Left colon (tissue), 2 donors: ENCODE measurements at places on chromosomes 16 and 17.

- DNase-seq: no peak
Observed at GRCh38 chr17:70825321-70826125, 656.2 kb downstream of the KCNJ2 start.

DNA sequence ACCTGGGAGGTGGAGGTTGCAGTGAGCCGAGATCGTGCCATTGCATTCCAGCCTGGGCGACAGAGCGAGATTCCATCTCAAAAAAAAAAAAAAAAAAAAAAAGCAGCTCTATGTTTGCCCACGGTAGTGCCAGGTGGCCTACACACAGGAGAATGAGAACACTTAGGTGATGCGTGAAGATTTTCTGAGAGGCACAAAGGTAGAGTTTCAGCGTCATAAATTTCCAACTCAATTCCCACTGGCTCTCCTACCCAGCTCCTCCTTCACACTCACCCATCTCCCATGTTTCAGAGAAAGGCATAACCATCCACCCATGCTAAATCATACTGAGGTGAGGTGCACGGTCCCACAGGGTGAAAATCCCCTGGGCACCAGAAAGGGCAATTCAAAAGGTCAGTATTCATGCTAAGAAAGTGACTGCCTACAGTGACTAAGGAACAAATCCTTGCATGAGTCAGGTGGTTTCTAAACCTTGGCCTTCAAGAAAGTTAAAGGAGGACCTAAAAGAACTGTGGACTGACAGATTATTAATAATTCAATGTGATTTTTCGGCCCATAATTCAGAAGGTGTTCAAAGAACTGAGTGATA, 4.8 kb downstream of the DCAKD start:
- no peak for DNase-seq

DNA sequence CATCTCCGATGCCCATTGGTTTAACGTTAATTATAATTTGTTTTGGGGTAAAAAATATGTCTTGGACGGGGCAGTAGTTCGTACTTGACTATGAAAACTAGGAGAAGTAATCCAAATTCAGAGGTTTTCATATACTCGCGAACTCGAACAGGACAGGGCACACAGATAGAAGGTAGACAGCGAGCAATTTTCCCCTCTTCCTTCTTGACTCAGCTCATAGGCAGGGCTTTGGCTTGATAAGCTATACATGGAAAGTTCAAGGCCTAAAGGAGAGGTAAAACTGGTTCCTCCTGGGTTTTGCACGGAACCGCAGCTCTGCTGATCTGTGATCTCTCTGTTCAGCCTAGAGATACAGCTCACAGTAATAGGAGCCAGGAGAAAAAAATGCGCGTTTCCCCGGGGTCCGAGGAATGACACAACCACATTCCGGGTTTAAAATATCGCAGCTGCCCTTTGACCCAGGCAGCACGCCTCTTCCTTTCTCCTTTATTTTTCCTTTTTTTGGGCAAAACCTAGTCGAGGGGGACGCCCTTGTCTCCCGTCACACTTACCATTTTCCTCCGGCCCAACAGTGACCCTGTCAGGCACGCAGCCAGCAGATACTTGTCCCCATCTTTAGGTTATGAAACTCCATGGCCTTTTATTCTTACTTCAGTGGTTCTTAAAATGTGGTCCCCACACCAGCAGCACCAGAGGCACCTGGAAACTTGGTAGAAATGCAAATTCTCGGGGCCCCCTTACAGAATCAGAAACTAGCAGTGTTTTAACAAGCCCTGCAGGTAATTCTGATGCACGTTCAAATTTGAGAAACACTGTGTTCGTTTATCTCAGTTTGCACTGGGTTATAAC, 1.7 kb upstream of the LASP1 start:
- peak; percentile 52 for DNase-seq

- peak; percentile 47 for DNase-seq
Observed at GRCh38 chr16:30875871-30876801, 17.7 kb downstream of the BCL7C start.

DNA sequence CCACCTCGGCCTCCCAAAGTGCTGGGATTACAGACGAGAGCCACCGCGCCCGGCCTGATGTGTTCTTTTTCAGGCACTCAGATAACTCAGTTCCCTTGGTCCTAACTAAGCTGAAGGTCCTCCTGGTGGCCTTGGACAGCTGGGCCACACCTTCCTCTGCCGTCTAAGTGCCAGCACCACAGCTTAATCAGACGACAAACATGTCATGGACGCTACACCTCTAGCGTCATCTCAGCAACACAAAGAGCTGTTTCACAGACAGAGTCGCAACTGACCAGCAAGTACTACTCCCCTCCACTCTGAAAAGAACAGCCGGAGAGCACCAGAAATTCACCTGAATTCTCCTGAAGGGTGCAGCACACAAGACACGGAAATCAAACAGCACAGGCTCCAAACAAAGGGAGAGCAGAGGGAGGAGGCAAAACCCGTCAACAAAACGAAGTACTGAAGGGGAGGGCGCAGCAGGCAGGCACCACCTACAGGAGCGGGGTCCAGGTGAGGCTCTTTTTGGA, 4.4 kb downstream of the TRAP1 start:
- no peak for DNase-seq

- no peak for DNase-seq
Observed at GRCh38 chr16:84278968-84279367, 15.7 kb upstream of the WFDC1 start.

DNA sequence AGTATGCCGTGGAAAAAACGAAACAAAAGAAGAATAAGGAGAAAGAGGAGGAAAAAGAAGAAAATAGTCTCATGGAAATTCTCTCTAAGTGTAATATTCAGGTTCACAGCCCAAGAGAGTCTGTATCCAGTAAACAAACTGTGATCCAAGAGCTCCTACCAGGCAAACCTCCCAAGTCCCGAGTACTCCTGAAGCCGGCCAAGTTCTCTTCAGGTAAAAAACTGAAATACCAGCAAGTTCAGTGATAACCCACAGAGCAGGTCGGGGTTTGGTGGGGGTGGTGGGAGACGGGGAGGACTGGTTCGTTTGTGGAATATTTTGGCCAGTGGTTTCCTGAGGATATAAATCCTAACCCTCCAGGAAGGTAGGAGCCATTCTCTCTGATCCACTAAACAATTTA, 8.5 kb upstream of the TVP23B start:
- DNase-seq: no peak

DNA sequence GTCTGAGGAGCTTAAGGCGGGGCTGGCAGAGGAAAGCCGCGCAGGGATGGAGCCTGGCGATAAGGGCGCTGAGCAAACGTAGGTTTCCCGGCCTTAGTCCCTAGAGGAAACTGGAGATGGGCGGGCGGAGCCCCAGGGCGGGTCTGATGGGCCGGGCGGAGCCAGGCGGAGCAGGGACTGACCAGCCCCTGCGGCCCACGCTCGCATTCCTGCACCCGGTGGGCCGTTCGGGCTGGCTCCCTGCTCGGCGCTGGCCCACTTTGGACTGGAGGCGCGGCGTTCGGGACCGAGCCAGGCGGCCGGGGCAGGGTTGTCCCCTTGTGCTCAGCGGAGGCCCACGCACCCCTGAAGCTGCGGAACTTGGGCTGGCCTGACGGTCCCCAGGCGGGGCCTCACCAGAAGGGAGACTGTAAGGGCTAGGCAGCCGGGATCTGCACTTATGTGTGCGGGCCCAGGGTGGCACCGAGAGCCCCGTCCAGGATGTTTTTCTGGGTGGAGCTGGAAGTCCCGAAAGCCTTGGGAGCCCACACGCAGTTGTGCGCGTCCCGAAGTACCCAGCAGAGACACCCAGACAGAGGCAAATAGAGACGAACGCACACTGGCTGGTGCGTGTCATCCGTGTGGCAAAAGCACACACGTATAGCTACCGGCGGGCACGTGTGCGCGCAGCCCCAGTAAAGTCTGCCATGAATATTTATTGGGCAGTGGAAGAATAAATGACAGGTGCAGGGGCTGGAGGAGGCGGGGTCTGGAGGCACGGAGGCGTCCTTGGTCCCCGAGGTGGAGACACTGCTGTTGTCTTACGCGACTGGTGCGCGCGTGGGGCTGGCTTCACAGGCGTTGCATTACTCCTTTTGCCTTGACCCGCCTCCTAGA, 1.4 kb downstream of the PYDC1 start:
- peak; percentile 53 for DNase-seq

GRCh38 chr16:54633943-54634362, 296.7 kb upstream of the IRX5 start:
- DNase-seq: no peak

DNA sequence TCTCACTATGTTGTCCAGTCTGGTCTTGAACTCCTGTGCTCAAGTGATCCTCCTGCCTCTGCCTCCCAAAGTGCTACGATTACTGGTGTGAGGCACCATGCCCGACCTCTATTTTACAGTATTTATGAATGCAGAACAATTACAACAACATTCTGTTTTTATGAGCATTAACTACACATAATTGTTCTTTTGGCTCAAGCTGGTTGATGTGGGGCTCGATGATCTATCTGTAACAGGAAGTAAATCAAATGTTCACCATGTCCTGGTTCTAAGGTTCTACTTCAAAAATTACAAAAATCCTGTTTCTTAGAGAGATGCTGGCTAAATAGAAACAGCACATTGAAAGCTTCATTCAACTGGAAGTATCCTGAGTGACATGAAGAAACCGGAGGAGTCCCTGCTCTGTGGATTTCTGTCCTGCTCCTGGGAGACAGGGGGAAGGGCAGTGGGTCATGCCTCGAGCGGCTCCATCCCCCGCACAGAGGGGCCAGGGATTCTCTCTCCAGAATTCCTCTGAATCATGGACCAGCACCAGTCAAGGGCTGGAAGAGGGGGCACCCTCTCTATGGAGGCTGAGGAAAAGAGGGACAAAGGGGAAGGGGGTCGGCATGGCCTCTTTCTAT, 31.5 kb downstream of the FA2H start:
- DNase-seq: no peak

- no peak for DNase-seq
Observed at GRCh38 chr16:28310796-28311195, 18.5 kb downstream of the SBK1 start.
